ENCODE measurements at places on chromosomes 2 and 18.

DNA sequence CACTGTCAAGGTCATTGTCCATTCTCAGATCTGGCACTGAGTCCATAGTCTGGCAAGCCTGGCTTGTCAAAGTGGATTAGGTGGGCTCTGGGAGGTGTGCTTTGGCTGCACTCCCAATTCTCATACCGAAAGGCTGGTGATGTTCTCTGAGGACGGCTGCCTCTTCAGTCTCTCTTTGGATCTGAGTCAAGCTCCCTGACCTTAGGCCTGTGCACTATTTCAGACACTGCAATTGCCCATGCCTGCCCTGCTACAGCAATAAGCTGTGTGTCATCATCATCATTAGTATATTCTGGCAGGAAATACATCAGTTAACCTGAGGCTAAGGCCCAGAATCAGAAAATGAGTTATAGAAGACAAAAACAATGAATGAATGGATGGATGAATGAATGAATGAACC lies 1.6 kb upstream of the SLC5A7 start:
- DNase-seq: no peak

DNA sequence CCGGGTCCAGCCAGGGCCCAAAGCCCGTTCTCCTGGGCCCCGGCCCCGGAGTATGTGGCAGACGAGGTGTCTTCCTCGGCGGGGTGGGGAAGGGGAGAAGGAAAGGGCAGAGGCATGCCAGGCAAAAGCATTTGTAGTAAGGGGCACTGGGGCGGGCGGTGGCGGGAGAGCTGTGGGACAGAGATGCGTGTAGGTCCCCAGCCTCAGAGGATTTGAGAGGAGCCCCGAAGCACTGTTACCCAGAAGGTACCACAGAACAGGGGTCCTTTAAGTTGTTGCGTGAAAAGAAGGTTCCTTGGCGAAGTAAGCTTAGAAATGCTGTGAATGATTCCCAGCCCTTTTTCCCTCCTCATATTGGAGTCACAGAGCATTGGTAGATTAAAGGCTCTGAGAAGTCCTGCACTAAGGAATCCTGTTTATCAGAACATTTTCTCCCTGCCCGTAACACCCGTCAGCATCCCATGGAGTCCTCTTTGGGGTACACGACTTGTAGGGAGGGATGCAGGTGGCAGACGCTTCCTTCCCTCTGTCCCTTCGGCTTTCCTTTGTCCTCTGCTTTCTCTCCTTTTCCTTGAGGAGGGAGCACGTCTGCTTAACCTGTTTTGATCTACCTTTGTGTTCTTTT lies 12.5 kb downstream of the GAREM2 start:
- DNase-seq: no peak

GRCh38 chr2:164061129-164061746 lies 325.4 kb upstream of the FIGN start:
- DNase-seq: no peak

GRCh38 chr2:219002395-219003266 lies 9.4 kb upstream of the CRYBA2 start:
- no peak for DNase-seq

- DNase-seq: no peak
Measured at GRCh38 chr2:8646731-8647461, 35.0 kb upstream of the ID2 start.

DNA sequence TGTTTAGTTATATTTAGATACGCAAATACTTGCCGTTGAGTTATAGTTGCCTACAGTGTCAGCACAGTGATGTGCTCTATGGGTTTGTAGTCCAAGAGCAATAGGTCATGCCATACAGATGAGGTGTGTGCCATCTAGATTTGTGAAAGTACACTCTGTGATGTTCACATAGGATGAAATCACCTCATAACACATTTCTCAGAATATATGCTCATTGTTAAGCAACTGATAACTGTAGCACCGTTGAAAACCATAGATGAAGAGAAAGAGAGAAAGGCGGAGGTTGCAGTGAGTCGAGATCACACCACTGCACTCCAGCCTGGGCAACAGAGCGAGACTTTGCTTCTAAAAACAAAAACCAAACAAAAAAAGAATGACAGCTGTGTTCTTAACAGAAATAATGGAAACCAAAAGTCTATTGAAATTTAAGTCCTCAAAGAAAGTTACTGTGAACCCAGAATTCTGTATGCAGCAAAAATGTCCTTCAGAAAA lies 9.5 kb downstream of the DGKD start:
- DNase-seq: no peak

- DNase-seq: no peak
Measured at GRCh38 chr2:235140801-235141081, 188.9 kb downstream of the SH3BP4 start.

DNA sequence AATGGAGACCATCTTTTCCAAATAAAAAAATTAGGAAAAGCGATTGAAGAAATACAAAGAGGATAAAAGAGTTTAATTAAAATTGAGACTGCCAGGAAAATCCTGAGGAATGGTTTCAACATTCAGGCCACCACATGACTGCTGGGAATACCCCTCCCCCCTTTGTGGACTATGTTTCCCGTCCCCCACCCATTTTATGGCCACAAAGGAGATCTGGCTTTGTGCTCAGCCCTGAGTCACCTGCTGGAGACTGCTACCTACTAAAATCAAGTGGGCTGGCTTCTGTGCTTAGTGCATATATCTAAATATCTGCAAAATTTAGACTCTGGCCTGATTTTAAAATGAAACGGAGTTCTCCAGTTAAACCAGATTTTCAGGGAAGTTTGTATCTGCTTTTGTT lies 10.1 kb downstream of the RND3 start:
- no peak for DNase-seq

GRCh38 chr2:196434217-196434616 lies 205.3 kb upstream of the CCDC150 start:
- no peak for DNase-seq

DNA sequence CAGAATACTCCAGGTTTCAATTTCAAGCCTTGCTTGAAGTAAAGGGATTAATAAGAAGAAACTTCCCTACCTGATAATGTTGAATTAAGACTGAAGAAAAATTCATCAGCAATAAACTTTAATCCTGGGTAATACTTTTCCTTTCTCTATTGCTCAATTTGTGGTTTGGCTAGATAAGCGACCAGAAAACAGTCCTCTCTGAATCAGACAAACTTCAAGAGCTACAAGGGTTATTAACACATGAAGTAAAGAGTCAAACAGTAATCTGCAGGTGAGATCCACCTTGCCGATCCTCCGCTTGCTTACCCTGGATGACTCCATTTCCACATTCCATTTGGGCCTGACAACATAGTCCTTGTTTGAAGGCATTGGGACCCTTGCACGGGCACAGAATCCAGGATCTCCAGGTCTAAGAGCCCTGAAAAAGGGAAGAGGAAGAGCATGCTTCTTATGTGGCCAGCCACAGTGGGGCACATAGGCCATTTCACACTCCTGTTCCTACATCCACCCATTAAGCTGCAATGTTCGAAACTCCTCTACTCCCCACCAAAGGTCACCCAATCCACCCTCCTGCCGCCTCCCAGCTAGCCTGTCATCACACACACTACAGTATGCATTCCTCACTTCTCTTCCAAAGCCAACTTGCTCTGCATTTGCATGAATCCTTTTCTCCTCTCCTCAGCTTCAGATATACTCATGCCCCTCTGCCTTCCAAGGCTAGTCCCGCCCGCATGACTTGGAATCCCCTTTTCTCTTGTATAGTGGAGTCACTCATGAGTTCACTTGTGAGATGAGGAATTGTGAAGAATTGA lies 39.8 kb downstream of the IWS1 start:
- DNase-seq: no peak

DNA sequence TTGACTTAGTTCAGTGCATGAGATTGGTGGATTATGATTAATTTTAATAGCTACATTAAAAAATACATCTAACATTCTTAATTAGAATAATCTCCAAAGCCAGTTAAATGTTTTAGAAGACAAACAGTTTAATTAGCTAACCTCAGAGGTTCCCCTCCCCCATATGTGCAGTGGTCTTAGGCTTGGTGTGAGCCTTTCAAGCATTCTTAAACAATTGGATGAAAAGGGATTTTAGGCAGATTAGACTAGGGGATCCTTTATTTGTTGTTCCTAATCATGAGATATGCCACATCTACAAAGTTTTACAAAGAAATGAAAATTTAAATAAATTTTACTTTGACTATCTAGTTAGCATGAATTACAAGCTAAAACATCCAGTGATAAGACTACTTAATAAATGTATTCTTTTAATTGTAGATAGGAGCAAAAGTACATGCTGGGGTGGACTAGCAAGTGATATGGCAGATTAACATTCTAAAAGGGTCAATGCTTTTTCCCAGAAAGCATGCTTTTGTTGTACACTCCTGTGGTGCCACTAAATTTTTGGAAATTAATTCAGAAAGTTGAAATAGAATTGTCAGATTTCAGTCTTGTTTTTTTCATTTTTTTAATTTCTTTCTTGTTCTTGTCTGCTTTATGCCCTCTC lies 42.7 kb upstream of the OTX1 start:
- no peak for DNase-seq

DNA sequence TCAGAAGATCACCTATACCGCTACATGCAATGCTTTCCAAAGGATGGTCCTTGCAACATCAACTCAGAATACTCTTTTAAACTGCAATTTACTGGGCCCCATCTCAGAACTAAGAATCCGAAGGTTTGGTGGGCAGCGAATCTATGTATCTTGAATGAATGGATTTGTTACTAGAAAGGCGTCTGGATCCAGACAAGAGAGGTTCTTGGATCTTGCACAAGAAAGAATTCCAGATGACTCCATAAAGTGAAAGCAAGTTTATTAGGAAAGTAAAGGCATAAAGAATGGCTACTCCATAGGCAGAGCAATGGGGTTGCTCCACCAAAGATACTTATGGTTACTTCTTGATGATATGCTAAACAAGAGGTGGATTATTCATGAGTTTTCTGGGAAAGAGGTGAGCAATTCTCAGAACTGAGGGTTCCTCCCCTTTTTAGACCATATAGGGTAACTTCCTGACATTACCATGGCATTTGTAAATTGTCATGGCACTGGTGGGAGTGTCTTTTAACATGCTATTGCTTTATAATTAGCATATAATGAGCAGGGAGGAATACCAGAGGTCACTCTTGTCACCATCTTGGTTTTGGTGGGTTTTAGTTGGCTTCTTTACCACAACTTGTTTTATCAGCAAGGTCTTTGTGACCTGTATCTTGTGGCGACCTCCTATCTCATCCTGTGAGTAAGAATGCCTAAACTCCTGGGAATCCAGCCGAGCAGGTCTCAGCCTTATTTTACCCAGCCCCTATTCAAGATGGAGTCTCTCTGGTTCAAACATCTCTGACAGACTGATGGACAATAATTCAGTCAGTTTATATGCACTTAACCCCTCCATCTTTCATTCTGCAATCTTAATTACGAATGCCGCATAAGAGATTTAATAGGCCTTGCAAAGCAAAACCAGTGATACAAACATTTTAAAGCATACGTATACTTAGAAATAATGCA lies 7.5 kb upstream of the RMDN2 start:
- no peak for DNase-seq

DNA sequence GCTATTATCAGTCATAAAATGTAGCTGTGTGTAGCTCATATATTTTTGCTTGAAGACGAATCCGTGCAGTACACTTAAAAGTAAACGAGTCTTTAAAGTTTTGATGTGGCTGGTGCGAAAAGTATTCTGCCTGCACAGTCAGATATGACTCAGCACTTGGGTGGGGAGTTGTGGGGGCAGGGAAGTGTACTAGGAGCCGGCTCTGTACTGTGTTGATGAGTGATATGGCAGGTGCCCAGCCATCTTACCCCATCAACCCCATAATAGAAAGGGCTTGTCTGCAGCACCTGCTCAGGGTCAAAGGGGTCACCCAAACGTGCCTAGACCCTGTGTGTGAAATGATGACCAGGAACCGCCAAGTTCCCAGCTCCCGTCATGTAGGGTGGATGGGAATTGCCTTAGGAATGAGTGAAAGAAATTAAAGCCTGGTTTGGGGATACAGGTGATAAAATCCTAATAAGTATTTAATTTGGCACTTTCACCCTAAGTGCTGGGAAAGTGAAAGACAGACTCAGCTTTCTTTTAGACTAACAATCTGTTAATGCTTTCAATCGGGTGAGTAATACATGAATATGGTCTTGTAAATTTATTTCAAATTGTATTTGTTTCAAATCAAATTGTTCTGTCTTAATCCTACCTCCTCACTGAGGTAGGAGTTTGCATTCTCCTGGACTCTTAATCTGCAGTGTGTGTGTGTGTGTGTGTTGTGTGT lies 48.0 kb downstream of the BCL2L11 start:
- DNase-seq: no peak

DNA sequence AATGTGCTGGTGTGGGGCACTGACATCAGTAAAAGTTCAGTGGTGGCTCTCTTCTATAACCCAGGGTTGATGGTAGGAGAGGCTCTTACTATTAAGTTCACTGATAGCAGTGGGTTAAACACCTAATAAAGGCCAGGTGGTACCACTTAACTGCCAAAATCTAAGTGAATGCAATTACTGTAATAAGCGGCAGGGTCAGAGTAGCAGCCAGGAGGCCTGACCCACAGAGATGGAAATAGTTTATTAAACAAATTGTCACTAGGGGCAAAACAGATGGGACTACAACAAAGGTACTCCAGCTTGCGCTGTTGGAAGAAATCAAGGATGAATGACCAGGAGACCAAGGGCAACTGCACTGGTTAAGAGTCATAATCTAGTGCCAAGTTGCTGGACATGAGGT lies 26.6 kb downstream of the ZSWIM2 start:
- no peak for DNase-seq

- no peak for DNase-seq
Measured at GRCh38 chr2:207768866-207769596, 675 bp downstream of the FZD5 start.

GRCh38 chr2:73985308-73986084 lies 786 bp downstream of the TET3 start:
- DNase-seq: no peak

DNA sequence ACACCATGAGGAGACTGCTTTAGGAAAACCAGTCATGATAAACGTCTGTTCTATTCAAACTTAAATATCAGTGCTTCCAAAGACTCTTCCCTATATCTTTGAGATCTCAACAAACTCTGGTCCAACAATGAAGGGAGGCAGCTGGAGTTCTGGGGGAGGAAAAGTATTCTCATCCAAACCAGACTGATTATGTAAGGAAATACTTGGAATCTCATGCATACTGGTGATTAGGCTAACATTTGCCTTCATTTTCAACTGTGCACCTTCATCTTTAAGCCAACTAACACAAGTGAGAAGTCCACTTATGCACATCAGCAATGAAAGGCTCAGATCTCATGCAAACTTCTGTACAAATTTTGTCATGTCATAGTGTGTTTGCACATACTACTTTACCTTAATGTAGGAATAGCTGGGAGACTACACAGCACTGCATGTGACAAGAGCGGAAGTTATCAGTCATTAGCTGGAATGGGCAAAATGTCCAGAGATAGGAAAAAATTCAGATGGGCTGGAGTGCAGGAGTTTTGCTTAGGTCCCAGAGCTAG lies 67.5 kb upstream of the STK17B start:
- no peak for DNase-seq

- DNase-seq: no peak
Measured at GRCh38 chr2:241867776-241868420, 1.6 kb upstream of the RTP5 start.

All from stimulated activated CD8-positive, alpha-beta memory T cell treated with anti-CD3 and anti-CD28 coated beads, Interleukin-12 subunit alpha, Interleukin-12 subunit beta, amount 100 ng/mL, for 1 hour (primary cell).